ENCODE measurements at places on chromosomes 12 and 14.

DNA sequence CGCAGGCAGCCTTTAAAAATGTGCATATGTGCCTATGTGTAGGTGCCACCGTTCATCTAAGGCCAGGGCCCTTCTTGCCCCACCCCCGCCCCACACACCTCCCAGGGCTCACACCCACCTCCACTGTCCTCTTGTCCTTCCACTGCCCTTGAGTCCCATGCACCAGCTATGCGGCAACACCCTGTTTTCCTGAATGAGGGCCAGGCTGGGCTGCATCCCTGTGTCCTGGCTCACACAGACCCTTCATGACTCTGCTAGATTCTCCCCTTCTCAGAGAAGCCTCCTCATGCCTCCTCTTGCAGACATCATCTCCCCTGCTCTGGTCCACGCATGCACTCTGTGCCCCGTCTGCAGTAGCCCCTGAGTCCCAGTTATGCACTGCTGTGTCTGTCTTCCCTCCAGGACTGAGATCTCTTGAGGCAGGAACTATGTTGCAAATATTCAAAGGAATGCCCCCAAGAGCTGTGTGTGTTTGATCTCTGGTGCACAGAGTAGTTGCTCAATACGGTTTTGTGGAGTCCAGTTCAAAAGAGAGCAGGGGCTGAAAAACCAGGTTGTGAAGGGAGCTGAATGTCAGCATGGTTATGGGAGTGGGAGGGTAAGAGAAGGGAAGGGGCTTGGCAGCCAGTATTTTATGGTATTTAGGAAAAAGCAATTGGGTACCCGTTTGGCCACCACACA lies 47.3 kb upstream of the ESRRB start:
- DNase-seq = no peak

DNA sequence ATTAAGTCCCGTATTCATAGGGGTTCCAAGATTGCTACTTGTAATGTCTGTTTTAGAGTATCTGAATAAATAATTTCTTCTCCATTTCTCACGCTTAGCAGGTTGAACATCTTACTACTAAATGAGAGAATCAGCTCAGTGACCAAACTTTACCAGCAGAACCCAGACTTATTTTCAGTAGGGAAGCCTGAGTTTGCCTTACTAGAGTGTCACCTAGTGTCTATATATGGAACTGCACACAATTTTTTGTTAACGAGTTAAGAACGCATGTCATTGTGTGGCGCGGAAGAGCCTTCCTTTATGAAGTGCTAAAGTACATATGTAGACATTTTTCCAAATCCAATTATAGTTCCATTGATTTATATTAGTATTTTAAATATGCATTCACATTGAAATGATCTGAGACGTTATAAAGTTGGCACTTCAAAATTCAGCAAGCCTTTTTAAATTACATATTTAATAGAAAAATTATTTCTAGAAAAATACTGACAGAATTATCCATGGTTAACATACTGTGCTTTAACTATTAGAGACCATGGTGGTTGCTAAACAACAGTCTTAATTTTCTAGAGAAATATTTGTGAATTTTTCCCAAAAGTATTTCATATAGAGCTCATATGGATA lies 88.3 kb downstream of the RPS29 start:
- DNase-seq = peak; percentile 62

GRCh38 chr14:71563492-71564153 lies 368.6 kb upstream of the RGS6 start:
- no peak for DNase-seq

GRCh38 chr12:56224954-56225353 lies 812 bp downstream of the NABP2 start:
- DNase-seq = no peak

DNA sequence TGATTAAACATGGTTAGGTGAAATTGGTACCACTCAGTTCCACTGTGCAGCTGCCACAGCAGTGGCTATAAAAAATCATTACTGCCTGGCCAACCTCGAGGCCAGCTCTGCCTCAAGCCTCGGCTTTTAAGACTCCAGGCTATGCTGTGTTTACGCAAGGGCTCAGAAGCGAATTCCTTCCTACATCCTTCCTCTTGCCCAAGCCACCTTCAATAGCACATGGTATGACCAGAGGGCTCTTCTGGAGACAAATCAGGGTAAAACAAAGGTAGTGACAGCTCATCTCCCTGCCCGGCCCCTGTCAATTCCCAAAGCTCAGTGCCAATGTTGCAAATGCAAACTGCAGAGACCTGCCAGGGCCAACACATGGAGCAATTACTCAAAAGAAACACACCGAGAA lies 31.9 kb downstream of the NUAK1 start:
- DNase-seq = no peak

DNA sequence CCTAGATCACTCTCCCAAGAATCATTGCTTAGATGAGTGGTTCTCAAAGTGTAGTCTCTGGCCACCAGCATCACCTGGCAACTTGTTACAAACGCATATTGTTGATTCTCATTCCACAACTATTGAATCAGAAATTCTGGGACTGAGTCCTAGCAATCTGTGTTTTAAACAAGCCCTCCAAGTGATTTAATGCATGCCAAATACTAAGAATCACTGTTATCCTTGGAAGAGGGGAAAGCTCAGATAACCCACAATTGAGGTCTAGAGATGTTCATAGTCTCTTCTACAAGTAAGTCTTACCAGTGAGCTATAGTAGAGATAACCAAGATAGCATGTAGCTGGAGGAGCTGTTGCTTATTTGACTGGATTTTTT lies 666.6 kb downstream of the DIO2 start:
- DNase-seq = peak; percentile 25

DNA sequence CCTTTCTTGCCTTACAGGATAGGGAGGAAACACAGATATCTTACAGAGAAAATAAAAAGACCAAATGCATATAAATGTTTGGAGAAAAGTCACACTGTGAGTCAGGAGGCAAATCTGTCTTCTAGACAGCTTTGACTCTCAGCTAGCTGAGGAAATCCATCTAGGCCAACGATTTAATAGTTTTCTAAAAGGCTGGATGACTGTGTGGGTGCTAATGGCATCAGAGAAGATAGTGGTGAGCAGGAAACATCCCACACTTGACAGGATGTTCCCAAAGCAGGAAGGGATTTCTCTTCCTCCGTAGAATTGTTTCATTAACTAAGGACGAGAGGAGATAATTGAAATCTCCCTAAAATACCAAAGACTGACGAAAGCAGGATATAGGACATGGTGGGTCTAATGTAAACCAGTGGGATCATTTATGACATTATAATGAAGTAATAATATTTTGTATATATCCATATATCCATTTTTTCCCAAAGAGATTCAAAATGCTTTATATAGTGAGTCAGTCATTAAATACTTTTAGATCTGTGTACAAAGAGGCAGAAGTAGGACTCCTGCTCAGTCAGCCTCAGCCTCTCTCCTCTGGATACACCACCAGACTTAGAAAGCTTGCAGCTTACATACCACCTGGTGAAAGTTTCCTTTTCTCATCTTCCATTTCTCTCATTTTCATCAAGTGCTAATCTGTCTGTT lies 44.3 kb upstream of the PSMA6 start:
- DNase-seq = peak; percentile 7

GRCh38 chr12:93937812-93938211 lies 210.6 kb upstream of the PLXNC1 start:
- no peak for DNase-seq

- DNase-seq = no peak
Measured at GRCh38 chr14:85280074-85280473, 249.9 kb upstream of the FLRT2 start.

Data from kidney glomerular epithelial cell (primary cell).